ENCODE measurements at places on chromosomes 4 and X.

DNA sequence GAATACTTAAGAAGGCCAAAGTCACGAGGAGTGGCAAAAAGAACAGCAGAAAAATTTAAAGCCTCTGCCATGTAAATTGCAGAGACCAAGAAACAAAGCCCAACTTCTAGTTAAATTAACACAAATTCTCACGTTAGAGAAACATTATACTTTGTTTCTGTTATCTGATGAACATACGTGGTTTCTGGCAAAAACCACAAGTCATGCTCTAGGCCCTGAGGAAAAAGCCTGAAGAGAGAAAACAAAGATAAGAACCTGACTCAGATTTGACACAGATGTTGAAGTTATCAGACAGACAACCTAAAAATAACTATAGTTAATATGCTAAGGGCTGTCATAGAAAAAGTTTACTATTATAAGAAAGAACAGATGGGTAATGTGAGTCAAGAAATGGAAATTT lies 149.1 kb upstream of the PCDH10 start:
- no peak for DNase-seq

GRCh38 chr4:176013476-176014247 lies 52.0 kb upstream of the WDR17 start:
- DNase-seq = no peak

GRCh38 chr4:165505958-165506837 lies 127.4 kb downstream of the CPE start:
- DNase-seq = no peak

DNA sequence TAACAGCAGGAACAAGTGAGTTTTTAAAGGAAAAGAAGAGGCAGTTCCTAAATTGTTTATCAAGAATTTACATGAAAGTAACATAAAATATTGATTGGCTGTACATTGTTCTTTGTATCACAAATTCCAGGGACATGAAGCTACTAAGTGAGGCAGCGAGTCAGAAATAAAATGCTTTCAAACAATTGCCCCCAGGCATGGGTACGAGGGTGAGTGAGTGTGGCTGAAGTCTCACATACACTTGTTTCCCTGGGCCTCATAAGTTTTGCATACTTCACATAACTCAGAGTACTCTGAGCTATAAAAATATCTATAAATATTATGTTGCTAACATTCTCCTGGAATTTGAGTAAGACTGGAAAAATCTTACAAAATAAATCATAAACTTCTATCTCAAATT lies 511.6 kb upstream of the PRKX start:
- no peak for DNase-seq

GRCh38 chr4:160091631-160092030 lies 988.8 kb downstream of the RAPGEF2 start:
- no peak for DNase-seq

GRCh38 chr4:99564921-99565320 lies 1.1 kb upstream of the TRMT10A start:
- DNase-seq = no peak

DNA sequence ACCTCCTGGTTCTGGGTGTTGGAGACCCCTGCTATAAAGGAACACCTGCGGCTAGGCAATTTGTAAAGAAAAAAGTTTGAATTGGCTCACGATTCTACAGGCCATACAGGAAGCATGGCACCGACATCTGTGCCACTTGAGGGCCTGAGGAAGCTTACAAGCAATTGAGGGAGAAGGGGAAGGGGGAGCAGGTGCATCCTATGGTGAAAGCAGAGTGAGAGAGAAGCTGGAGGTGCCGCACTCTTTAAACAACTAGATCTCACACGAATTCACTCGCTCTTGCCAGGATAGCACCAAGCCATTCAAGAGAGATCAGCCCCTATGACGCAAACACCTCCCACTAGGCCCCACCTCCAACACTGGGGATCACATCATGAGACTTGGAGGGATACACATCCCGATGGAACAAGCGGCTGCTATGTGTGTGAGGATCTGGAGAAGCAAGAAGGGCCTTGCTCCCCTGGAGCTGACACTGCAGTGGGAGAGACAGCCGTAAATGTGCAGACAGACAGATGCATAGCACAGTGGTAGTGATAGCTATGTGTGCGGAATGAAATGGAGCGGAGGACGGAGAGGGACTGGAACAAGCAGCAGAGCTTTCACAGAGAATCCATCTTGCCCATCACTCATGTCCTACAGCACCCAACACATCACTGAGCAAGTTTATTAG lies 60.7 kb upstream of the HELT start:
- DNase-seq = no peak

- DNase-seq = no peak
These were observed 4.6 kb downstream of the NOA1 start for GRCh38 chr4:56972809-56973208.

- DNase-seq = no peak
These were observed 33.3 kb upstream of the PRDX4 start for GRCh38 chrX:23633834-23634580.

GRCh38 chr4:52298444-52298843 lies 247.3 kb downstream of the SPATA18 start:
- DNase-seq = no peak
